Thyroid gland (tissue), 4 donors: ENCODE measurements at places on chromosomes 2 and 18. TPM values are rescaled to one million over a fixed set of nuclear protein-coding genes. Genes with fewer than 3 reads are reported as not detected.
A peak's percentile ranks its signal among the peaks of the same experiment; 100 is the strongest.

GRCh38 chr18:12307701-12308385, at the start of gene TUBB6:
TSS of gene TUBB6 (plus strand) at chr18:12308241. CDS start at chr18:12308293, 52 bp downstream.
- H3K4me1 ChIP-seq, result peaks cover 25% of the 10 kb centered on the region
- H3K36me3 ChIP-seq, result peaks cover 12% of the 10 kb centered on the region
- H3K4me3 ChIP-seq, result peak within 1 kb of the TSS; percentile 82
- no peaks in the 10 kb centered on the region for H3K27me3 ChIP-seq
- peak; percentile 48 for DNase-seq

DNA sequence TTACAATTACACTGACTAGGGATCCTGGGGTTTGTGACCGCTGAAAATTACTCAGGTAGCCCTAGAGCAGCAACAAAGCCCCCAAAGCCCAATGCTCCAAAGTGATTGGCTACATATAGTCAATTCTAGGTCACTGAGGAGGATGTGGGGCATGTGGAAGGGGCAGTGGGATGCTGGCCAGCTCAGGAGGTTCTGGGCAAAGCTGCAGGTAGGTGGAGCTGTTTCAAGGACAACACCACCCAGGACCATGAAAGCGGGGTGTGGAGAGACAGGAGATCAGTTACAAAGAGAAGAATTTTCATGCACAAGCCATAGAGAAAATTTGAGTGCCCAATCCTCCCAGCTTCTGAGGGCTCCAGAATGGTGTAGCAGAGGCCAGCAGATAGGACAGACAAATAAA, 75.0 kb upstream of the CCDC85A start:
- H3K4me1 ChIP-seq, result no peaks in the 10 kb centered on the region
- H3K36me3 ChIP-seq, result no peaks in the 10 kb centered on the region
- no peak for DNase-seq
- H3K27me3 ChIP-seq, result no peaks in the 10 kb centered on the region
- no peak overlapping the region for H3K4me3 ChIP-seq

DNA sequence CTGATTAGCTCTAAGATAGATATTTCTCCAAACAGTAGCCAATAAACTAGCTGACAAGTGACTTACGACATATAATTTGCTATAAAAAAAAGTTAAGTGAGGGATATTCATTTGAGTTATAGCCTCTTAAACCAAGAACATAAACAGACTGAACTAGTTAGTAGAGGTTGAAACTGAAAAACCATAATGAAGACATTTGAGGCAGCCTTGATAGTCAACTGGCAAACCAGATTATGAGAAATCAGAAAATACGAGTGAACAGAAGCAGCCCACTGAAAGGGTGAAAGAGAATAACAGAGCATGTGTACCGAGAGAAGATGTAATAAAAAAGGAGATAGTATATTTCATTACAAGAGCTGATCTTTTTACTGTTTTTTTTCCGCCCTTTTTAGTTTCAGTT, 698.1 kb upstream of the SETBP1 start:
- no peak overlapping the region for H3K27ac ChIP-seq
- no peak overlapping the region for H3K4me3 ChIP-seq
- H3K27me3 ChIP-seq, result no peaks in the 10 kb centered on the region

DNA sequence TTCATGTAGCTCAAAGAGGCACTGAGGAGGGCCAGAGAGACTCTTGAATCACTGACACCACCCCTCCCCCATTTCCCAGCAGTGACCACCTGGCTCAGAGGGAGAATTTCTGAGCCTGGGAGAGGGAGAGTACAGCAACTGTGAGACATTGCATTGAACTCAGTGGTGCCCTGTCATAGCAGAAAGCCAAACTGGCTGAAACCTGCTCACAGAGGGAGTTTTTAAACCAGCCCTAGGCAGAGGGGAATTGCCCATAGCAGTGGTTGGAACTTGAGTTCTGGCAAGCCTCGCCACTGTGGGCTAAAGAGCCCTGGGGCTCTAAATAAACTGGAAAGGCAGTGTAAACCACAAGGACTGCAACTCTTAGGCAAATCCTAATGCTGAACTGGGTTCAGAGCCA, 243.1 kb downstream of the ADCYAP1 start:
- no peaks in the 10 kb centered on the region for H3K27me3 ChIP-seq
- H3K4me3 ChIP-seq, result no peak overlapping the region
- H3K36me3 ChIP-seq, result no peaks in the 10 kb centered on the region
- no peak for DNase-seq

DNA sequence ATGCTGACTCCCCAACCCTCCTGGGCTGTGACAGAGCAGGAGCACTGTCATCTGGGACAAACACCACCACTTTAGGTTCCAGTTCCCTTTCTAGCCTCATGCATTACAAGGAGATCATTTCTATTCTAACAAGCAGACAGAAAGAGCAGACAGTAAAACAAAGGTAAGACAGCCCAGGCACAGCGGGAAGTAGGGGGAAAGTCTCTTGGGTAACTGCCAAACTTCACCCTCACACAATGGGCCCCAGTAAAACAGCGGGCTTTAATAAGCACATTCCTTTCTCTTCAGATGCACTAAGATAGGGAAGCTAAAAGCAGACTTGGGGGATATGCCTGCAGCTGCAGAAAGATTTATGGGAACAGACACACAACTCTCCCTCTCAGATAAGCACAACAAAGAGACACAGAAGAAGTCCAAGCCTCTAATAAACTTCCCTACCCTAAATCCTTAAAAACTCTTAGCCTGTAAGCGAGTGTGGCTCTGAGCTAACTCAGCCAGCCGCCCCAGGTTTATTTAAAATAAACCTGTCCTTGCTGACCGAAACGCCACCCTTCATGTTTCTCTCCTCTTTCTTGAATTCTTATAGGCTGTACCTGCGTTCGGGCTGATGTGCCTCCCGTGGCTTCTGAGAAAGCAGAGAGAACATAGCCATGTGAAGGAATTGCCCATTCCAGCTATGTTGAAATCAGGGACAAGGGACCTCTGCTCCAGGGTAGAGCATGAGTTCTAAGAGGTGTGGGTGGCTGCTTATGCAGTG, 726.8 kb upstream of the DDX18 start:
- DNase-seq, result no peak
- H3K27me3 ChIP-seq, result no peaks in the 10 kb centered on the region
- no peak overlapping the region for H3K27ac ChIP-seq
- no peak overlapping the region for H3K4me3 ChIP-seq
- no peaks in the 10 kb centered on the region for H3K4me1 ChIP-seq
- no peaks in the 10 kb centered on the region for H3K36me3 ChIP-seq

DNA sequence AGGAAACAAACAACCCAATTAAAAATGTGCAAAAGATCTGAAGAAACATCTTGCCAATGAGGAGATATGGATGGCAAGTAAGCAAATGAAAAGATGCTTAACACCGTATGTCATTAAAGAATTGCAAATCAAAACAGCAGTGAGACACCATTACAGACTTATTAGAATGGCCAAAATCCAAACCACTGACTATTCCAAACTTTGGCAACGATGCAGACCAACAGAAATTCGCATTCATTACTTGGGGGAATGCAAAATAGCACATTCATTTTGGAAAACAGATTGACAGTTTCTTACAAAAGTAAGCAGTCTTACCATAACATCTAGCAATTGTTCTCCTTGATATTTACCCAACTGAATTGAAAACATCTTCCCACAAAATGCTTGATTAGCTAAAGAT, 1118.7 kb downstream of the SUCLG1 start:
- no peak for DNase-seq
- no peaks in the 10 kb centered on the region for H3K36me3 ChIP-seq
- no peak overlapping the region for H3K27ac ChIP-seq

DNA sequence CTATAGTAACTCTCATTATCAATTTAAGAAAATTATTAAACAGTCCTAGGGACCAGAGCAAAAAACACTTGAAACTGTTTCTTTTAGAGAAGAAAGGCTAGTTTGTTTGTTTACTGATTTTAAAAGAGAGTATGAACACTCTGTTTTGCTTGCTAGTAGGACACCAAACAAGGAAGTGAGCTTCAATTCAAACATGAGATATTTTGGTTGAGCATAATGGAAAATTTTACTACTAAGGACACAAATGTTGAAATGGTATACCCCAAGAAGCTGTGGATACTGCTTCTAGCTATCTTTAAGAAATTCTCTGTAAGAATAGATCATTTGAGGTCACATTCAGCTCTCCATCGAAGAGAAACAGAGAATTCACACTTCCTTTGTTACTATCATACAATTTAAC, 216.3 kb upstream of the SMAD7 start:
- no peak for DNase-seq
- no peaks in the 10 kb centered on the region for H3K27me3 ChIP-seq
- no peak overlapping the region for H3K27ac ChIP-seq
- peaks cover 10% of the 10 kb centered on the region for H3K4me1 ChIP-seq
- H3K36me3 ChIP-seq, result no peaks in the 10 kb centered on the region

DNA sequence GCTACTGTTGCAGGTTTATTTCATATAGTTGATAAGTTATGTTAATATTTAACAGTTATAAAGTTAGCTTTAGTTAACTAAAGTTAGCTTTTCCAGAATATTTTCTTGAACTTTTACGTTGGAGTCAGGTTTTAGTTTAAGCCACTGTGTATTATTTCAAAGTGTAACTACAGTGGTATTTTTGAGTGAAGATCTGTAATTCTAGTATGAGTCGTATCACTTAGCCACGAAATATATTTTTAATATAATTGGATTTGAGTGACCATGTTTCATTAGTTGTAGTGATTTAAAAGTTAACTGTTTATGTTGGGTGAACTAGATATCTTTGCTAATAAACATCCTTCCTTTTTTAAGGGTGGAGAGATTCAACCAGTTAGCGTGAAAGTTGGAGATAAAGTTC, 2.5 kb downstream of the HSPE1 start:
- peak overlapping the region; percentile 100 for H3K27ac ChIP-seq
- no peak for DNase-seq
- H3K36me3 ChIP-seq, result peaks cover 13% of the 10 kb centered on the region

DNA sequence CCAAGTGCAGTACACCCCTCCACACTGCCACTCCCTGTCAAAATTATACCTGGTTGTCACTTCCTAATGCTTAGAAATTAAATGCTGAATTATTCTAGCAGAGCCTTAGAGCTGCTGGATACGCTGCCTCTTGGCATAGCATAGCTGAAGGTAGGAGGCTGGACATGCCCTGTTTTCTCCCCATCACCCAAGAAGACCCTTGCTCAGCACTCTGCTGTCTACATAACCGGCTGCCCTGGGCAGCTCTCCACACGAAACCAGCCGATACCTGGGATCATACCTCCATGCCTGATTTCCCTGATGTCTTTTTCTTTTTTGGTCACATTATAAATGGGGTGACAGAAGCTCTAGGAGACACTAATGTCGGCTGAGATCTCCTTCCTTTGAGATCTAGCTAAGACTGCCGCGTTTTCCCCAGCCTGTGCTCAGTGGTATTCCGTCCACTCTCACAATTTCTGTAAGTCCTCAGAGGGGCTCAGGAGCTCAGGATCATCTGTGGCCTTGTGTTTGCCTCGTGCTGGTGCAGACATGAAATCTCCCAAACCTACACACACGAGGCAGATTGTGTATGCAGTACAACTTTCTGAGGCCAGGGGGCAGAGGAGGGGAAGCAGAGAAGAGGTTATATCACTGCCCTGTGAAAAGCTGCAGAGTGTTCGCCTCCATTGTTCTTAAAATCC, 13.5 kb upstream of the ZAP70 start:
- H3K36me3 ChIP-seq, result no peaks in the 10 kb centered on the region
- H3K4me1 ChIP-seq, result no peaks in the 10 kb centered on the region
- DNase-seq, result peak; percentile 49
- H3K27me3 ChIP-seq, result no peaks in the 10 kb centered on the region
- H3K4me3 ChIP-seq, result no peak overlapping the region

GRCh38 chr2:198279026-198279425, 474.6 kb downstream of the PLCL1 start:
- H3K4me1 ChIP-seq, result no peaks in the 10 kb centered on the region
- no peak overlapping the region for H3K4me3 ChIP-seq
- H3K27me3 ChIP-seq, result no peaks in the 10 kb centered on the region
- no peak for DNase-seq

DNA sequence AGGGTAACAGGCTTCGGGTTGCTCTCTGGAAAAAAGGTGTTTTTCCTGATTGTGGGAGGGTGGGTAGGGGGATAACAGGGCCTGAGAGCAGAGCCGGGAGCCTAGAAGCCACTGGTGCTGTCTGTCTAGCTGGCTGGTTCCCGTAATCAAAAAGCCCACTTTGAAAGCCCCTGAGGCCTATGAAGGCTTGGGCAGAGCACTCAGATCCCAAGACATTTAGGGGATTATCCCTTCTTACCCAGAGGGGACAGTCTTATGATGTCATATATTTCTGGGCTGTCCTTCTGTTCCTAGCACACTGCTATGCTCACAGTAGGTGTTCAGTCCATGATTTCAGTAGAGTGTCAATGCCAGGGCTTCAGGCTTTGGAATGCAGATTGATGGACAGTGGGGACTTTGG, 45.1 kb downstream of the CELF4 start:
- no peak overlapping the region for H3K4me3 ChIP-seq
- no peaks in the 10 kb centered on the region for H3K36me3 ChIP-seq
- H3K27me3 ChIP-seq, result no peaks in the 10 kb centered on the region
- DNase-seq, result no peak
- no peaks in the 10 kb centered on the region for H3K4me1 ChIP-seq

- no peak overlapping the region for H3K4me3 ChIP-seq
- no peaks in the 10 kb centered on the region for H3K36me3 ChIP-seq
- no peaks in the 10 kb centered on the region for H3K27me3 ChIP-seq
- no peak for DNase-seq
- no peaks in the 10 kb centered on the region for H3K4me1 ChIP-seq
- H3K27ac ChIP-seq, result no peak overlapping the region
Measured at GRCh38 chr2:231737761-231738160, 29.4 kb downstream of the PTMA start.

DNA sequence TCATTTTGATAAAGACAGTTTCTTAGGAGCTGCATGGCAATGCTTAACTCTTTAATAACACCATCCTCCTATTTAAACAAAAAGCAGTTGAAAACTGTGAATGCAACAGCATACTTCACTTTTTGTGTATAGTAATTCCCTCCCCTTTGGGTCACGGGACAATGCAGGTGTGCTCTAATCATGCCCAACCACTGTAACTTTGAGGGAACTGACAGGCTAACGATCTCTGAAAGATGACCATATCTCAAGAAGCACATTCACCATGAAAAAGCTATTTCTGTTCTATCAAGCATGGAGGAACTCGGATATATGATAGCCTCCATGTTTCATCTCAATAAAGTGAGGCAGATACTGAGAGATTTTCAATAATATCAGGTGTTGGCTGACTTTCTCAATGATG, 81.1 kb upstream of the CD226 start:
- no peaks in the 10 kb centered on the region for H3K27me3 ChIP-seq
- DNase-seq, result no peak
- H3K36me3 ChIP-seq, result no peaks in the 10 kb centered on the region

DNA sequence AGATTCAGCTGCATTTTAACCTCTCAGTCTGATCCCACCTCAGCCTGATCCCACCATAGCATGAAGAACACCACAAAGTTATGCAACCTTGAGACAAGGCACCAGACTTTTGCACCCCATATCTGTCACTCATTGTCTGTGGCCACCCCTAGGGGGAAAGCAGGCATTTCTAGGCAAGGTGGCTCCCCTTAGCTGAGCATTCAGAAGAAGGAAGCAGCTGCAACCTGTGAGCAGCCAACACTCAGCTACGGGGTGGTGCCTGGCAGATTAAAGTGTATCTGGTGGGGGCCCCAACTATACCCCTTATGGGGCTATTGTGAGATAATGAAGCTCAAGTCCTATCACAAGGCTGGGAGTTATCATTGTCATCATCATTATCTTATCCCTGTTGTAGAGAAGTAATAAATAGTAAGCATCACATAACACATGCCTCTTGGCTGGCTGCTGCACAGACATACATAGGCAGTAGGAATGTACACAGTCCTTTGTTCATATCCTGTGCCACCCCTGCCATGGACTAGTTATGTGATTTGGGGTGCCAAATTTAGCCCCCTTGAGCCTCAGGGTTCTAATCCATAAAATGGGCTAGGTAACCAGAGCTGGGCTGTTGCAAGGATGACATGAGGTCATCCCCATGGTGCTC, 20.6 kb upstream of the TMEM163 start:
- H3K27ac ChIP-seq, result no peak overlapping the region
- no peaks in the 10 kb centered on the region for H3K36me3 ChIP-seq

The PMAIP1 gene
- total RNA-seq, result 2.3 TPM

The SOWAHC gene
- total RNA-seq, result 13.4 TPM

The AOX1 gene
- total RNA-seq, result 67.2 TPM

The STON1 gene
- 11.4 TPM for total RNA-seq

The POTEE gene
- total RNA-seq, result not detected

The ALLC gene
- not detected for total RNA-seq
